ENCODE measurements at places on chromosomes 3 and 15. TPM values are rescaled to one million over a fixed set of nuclear protein-coding genes. Genes with fewer than 3 reads are reported as not detected.

DNA sequence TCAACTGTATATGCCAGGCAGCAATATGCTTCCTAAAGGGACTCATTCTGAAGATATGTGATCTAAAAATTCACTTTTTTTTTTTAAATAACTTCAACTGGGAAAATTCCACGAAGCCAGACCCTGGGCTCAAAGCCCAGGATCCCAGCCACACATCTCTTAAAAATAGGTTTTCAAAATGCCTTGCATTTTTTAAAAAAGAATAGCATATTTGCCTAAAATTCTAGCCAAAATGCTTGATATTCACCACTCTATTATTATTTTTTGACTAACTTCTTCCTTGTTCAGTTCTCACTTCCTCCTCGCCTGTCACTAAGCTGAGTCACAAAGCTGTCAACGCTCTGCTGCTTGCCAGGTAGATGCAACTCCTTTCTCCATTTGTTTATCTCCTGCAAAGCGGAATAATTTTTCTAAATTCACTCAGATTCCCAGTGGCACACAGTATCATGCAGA lies 28.0 kb upstream of the VGLL4 start:
- peaks cover 5% of the 10 kb centered on the region for H3K4me1 ChIP-seq
- no peak overlapping the region for H3K4me3 ChIP-seq

GRCh38 chr15:63870487-63871209 lies 36.9 kb upstream of the HERC1 start:
- no peaks in the 10 kb centered on the region for H3K4me1 ChIP-seq
- H3K27me3 ChIP-seq, result no peaks in the 10 kb centered on the region
- H3K27ac ChIP-seq, result no peak overlapping the region
- H3K36me3 ChIP-seq, result no peaks in the 10 kb centered on the region

- no peak overlapping the region for H3K27ac ChIP-seq
- no peak for DNase-seq
- H3K4me3 ChIP-seq, result no peak overlapping the region
- H3K27me3 ChIP-seq, result no peaks in the 10 kb centered on the region
- H3K36me3 ChIP-seq, result no peaks in the 10 kb centered on the region
- no peaks in the 10 kb centered on the region for H3K4me1 ChIP-seq
These were observed 429.2 kb downstream of the OTOL1 start for GRCh38 chr3:161925749-161926360.

GRCh38 chr3:107068980-107069379 lies 308.3 kb upstream of the CCDC54 start:
- no peak overlapping the region for H3K27ac ChIP-seq
- H3K27me3 ChIP-seq, result no peaks in the 10 kb centered on the region
- peaks cover 13% of the 10 kb centered on the region for H3K4me1 ChIP-seq
- H3K4me3 ChIP-seq, result no peak overlapping the region
- H3K36me3 ChIP-seq, result no peaks in the 10 kb centered on the region
- no peak for DNase-seq

- H3K27ac ChIP-seq, result no peak overlapping the region
- no peak for DNase-seq
- H3K36me3 ChIP-seq, result no peaks in the 10 kb centered on the region
- peaks cover 3% of the 10 kb centered on the region for H3K4me1 ChIP-seq
These were observed 245.4 kb downstream of the LRRN1 start for GRCh38 chr3:4044619-4045018.

DNA sequence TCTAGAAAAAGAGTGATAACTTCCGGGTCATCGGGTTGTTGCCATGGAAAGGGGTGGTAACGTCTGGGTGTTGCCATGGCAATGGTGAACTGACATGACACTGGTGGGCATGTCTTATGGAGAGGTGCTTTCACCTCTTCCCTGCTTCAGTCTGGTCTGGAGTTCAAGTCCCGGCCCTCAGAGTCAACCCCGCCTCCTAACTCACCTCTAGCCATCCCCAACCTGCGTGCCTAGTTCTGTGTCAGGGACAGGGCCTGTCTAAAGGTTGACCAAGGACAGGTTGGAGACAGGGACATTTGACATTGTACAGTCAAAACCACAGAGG lies 96.0 kb downstream of the LSM3 start:
- no peaks in the 10 kb centered on the region for H3K4me1 ChIP-seq
- no peak overlapping the region for H3K4me3 ChIP-seq
- no peaks in the 10 kb centered on the region for H3K27me3 ChIP-seq
- no peak for DNase-seq

- H3K27me3 ChIP-seq, result no peaks in the 10 kb centered on the region
- DNase-seq, result no peak
- H3K27ac ChIP-seq, result peak overlapping the region; percentile 42
- no peaks in the 10 kb centered on the region for H3K36me3 ChIP-seq
- H3K4me3 ChIP-seq, result no peak overlapping the region
These were observed 96.5 kb upstream of the TNIK start for GRCh38 chr3:171556574-171557145.

DNA sequence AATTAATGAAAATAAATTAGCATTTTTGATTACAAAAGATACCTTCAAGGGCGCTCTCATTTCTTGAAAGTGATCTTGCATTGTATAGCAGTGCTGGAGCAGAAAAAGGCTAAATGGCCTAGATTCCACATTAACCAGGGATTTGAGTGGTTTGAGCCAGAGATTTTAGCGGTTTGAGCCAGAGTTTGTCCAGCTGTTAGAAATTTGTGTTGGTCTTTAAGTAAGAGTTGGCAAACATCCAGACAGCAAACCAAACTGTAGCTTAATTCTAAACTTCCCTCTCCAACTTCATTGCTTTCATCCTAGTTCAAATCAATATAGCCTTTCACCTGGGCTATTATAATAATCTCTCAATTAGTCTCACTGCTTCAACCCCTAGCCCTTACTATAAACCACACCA lies 351.7 kb downstream of the IGSF11 start:
- DNase-seq, result no peak
- no peaks in the 10 kb centered on the region for H3K36me3 ChIP-seq
- H3K4me3 ChIP-seq, result no peak overlapping the region

DNA sequence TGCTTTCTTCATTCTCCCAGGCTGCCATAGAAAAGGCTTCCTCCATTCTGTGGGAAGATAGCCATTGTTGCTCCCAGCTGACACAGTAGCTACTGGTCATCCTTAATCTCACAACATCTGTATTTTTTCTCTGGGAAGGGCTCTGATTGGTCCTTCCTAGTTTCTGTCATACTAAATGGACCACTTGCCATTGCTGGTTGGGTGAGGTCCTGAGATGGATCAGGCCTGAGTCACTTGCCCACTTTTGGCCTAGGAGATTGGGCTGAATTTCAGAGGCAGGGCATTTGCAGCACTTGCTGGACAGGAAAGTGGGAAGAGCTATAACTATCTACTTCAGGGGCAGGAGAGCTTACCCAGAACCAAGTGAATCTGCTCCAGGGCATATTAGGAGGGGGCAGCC lies 106.5 kb upstream of the PROK2 start:
- H3K4me3 ChIP-seq, result no peak overlapping the region
- H3K27me3 ChIP-seq, result no peaks in the 10 kb centered on the region
- no peaks in the 10 kb centered on the region for H3K4me1 ChIP-seq
- no peak for DNase-seq
- no peak overlapping the region for H3K27ac ChIP-seq

GRCh38 chr15:85037641-85038040 lies 56.0 kb downstream of the PDE8A start:
- no peak overlapping the region for H3K27ac ChIP-seq
- H3K36me3 ChIP-seq, result no peaks in the 10 kb centered on the region
- H3K4me3 ChIP-seq, result no peak overlapping the region
- no peaks in the 10 kb centered on the region for H3K4me1 ChIP-seq
- no peaks in the 10 kb centered on the region for H3K27me3 ChIP-seq
- DNase-seq, result no peak

DNA sequence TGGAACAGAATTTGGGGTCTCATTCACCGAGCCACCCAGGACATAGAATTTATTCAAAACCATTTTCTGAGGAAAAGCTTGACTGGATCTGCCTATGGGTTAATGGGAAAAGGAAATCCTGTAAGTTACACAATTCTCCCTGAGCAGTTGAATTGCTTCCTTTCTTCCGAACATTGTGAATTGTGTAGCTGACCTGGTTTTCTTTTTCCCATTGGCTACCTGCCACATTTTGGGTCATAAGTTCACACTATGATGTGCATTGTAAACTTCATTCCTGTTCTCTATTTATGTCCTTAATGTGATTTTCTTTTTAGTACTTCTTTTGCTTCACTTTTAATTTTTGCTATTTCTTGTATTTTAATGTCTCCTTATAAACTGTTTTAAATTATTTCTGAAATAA lies 386.0 kb upstream of the LRRC3B start:
- no peaks in the 10 kb centered on the region for H3K27me3 ChIP-seq
- H3K4me1 ChIP-seq, result no peaks in the 10 kb centered on the region
- no peak for DNase-seq
- no peaks in the 10 kb centered on the region for H3K36me3 ChIP-seq

GRCh38 chr3:120555657-120556509 lies 40.3 kb upstream of the NDUFB4 start:
- H3K27ac ChIP-seq, result peak overlapping the region; percentile 59
- DNase-seq, result peak; percentile 71
- H3K4me1 ChIP-seq, result peaks cover 51% of the 10 kb centered on the region
- no peak overlapping the region for H3K4me3 ChIP-seq
- H3K36me3 ChIP-seq, result no peaks in the 10 kb centered on the region

DNA sequence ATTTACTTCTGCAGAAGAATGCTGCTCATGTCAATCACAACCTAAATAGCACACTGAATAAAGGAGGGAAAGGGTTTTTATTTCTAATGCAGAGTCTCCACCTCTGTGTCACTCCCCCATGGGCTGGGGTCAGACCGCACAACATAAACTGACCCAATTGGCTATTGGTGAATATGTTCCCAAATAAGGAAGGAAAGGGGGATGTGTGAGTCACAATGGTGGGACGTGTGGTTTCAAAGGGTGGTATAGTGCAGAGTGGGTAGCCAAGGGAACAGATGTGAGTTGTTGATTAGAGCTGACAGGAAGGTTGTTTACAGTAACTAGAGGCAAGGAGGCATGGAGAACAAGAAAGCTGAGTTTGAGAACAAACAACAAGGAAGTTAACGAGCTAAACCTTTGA lies 491.8 kb downstream of the ZPLD1 start:
- no peaks in the 10 kb centered on the region for H3K36me3 ChIP-seq
- H3K4me3 ChIP-seq, result no peak overlapping the region

- peak; percentile 85 for DNase-seq
- peak overlapping the region; percentile 81 for H3K27ac ChIP-seq
- no peaks in the 10 kb centered on the region for H3K4me1 ChIP-seq
- H3K4me3 ChIP-seq, result peak overlapping the region; percentile 66
- H3K36me3 ChIP-seq, result no peaks in the 10 kb centered on the region
These were observed 42.7 kb downstream of the EIF2AK4 start for GRCh38 chr15:39976291-39977274.

DNA sequence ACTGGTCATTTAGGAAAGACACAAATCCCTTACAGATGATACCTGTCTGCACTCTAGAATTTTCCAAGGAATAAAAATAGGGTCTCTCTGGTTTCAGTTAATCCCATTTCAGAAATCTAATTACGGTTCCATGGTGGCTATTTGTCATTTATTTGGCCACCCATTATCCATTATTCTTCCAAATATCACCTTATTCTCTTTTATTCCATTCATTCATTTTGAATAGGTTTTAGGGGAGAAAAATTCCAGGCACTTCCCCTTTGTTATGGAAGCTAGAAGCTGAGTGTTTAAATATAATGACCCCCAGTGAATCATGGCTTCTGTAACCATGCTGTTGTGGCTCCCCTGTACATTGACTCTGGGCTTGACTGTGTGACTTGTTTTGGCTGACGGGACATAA lies 420.8 kb upstream of the DPH6 start:
- H3K36me3 ChIP-seq, result no peaks in the 10 kb centered on the region
- H3K4me3 ChIP-seq, result no peak overlapping the region
- H3K4me1 ChIP-seq, result no peaks in the 10 kb centered on the region
- no peaks in the 10 kb centered on the region for H3K27me3 ChIP-seq
- no peak for DNase-seq

DNA sequence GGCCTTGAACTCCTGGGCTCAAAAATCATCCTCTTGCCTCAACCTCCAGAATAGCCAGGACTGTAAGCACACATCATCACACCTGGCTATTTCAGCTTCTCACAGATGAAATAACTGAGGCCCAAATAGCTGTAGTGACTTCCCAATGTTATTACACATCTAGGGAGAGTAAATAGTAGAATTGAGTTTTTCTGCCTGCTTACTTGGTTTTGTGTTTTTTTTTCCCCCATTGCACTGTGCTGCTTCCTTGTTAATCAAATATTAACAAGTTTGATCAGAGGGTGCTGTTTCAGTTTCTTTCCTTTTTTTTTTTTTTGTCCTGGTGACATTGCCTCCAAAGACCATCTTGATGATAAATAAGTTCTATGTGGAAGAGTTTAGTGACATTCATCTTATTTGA lies 23.4 kb downstream of the ZNF609 start:
- H3K4me1 ChIP-seq, result no peaks in the 10 kb centered on the region
- no peak for DNase-seq
- H3K36me3 ChIP-seq, result no peaks in the 10 kb centered on the region

GRCh38 chr3:73228000-73228399 lies 166.5 kb downstream of the EBLN2 start:
- no peak overlapping the region for H3K4me3 ChIP-seq
- no peak overlapping the region for H3K27ac ChIP-seq
- H3K36me3 ChIP-seq, result no peaks in the 10 kb centered on the region
- no peaks in the 10 kb centered on the region for H3K4me1 ChIP-seq
- DNase-seq, result no peak
- no peaks in the 10 kb centered on the region for H3K27me3 ChIP-seq

DNA sequence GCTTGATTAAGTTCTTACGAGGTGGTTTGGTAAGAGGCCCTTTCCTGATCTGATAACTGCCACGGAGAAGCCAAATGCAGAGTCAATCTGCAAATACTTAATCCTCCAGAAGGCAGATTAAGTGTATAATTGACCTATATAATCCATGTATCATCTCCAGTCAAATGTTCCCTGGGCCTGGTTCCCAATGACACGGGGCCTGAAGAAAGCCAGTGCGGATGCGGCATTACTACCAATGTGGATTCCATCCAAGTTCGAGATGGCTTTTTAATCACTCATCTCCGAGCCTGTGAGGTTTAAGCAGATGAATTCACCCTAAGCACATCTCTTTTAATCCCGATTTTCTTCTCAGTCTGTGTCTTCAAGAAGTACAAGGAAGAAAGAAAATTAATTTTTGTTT lies 60.0 kb upstream of the FEZF2 start:
- H3K27me3 ChIP-seq, result no peaks in the 10 kb centered on the region
- H3K36me3 ChIP-seq, result no peaks in the 10 kb centered on the region
- H3K4me1 ChIP-seq, result no peaks in the 10 kb centered on the region
- no peak overlapping the region for H3K4me3 ChIP-seq
- no peak overlapping the region for H3K27ac ChIP-seq
- DNase-seq, result no peak

DNA sequence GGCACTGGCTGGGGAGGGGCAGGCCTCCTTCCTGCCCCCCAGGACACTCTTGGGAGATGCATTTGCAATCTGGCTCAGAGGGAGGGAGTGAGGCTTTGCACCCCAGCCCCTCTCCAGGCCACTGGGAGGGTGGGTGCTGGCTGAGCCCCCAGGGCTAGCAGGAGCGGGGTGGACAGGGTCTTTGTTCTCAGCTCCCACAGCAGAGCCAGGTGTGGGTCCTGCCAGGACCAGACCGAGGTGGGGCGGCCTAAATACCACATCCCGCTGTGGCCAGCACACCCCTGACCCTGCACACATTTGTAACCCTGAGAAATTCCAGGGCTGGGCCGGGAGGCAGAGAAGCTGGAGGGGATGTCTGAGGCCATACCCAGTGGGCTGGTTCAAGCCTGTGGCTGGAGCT lies 41.0 kb downstream of the STARD5 start:
- no peaks in the 10 kb centered on the region for H3K4me1 ChIP-seq
- no peak overlapping the region for H3K27ac ChIP-seq

Gene HGD
- total RNA-seq, result 1.2 TPM

Gene CCR3
- not detected for total RNA-seq

Gene CRYGS
- 8.6 TPM for total RNA-seq

Gene ADAMTS17
- 17.8 TPM for total RNA-seq

Gene C3orf70
- total RNA-seq, result 21.0 TPM

Gene CELSR3
- 14.3 TPM for total RNA-seq

Gene BLOC1S6
- 49.7 TPM for total RNA-seq

Gene LRRC15
- 0.06 TPM for total RNA-seq

Gene WWTR1
- total RNA-seq, result 46.5 TPM

Gene CLSTN2
- total RNA-seq, result 5.7 TPM

All from testis (tissue), 5 donors.